Activated T-helper 2 cell treated with anti-CD3 and anti-CD28 coated beads, Interferon-gamma antibody, Interleukin-2, Interleukin-4, amounts not matched to agents 10 μg/mL and 5 μg/mL and 100 μg/mL, durations not matched to agents 14 hours and 24 hours and 36 hours (primary cell): ENCODE measurements at places on chromosomes 3 and 15. TPM values are rescaled to one million over a fixed set of nuclear protein-coding genes. Genes with fewer than 3 reads are reported as not detected.

DNA sequence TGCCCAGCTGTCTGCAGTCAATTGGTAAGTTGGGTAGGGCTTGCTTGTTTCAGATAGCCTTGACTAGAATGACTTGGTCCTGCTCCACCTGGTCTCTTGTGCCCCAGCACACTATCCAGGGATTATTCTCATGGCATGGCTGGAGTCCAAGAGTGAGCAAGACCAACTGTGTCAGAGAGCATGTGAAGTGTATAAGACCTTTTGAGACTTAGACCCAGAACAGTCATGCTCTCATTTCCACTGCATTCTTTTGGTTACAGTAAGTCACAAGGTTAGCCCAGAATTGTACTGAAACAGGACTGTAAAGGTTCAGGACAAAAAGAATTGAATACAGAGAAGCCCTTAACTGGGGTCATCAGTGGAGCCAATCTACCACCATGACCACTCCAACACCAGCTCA, 650.8 kb upstream of the ADAMTS9 start:
- no peak for DNase-seq

GRCh38 chr15:100922192-100923040, 3.3 kb downstream of the LRRK1 start:
- no peak for DNase-seq

DNA sequence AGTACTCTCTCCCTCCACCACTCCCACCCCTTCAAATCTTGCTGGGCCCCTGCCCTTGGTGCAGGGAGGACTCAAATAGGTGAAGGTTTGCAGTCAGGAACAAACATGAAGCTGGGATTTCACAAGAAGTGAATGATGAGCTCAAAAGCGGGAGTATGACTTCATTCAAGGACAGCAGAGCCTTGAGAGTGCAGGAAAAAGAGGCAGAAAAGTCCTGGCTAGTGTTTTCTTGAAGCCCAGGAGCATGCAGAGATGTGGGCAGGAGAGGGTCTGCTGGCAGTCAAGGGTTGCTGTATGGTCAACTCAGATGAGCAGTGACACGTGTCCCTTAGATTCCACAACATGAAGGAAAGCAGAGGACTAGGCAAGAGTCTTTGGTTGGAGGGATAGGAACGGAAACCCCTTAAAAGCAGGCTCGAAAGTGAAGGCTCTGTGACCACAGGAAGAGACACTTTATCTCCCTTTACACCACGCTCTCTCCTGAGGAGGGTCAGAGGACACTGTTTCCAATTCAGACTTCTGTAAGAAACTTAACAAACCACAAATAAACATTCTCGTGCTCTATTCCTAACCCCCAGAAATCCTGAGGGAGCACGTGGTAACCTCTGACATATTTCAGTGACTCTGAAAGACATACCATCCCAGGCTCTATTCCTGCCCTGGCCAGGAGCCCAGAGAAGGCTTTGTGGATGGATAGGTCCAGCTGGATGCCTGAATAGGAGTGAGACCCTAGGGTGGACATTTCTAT, 168.0 kb upstream of the NDN start:
- no peak for DNase-seq

- DNase-seq, result no peak
These were observed 625.9 kb downstream of the NLGN1 start for GRCh38 chr3:174023421-174023820.

- DNase-seq, result no peak
These were observed 13.6 kb downstream of the ZKSCAN7 start for GRCh38 chr3:44568561-44568960.

GRCh38 chr3:83953417-83954089, 1005.2 kb upstream of the CADM2 start:
- no peak for DNase-seq

- DNase-seq, result no peak
These were observed 60.7 kb downstream of the ABI3BP start for GRCh38 chr3:100932491-100932890.

The CNTN3 gene
- total RNA-seq, result not detected in 2 replicates

The C3orf85 gene
- total RNA-seq, result not detected in 2 replicates

The SLC51A gene
- total RNA-seq, result not detected in 2 replicates

The PPM1L gene
- 2.6 and 2.9 TPM in 2 replicates for total RNA-seq

The SLC24A1 gene
- total RNA-seq, result 5.3 and 5.8 TPM in 2 replicates

DNA sequence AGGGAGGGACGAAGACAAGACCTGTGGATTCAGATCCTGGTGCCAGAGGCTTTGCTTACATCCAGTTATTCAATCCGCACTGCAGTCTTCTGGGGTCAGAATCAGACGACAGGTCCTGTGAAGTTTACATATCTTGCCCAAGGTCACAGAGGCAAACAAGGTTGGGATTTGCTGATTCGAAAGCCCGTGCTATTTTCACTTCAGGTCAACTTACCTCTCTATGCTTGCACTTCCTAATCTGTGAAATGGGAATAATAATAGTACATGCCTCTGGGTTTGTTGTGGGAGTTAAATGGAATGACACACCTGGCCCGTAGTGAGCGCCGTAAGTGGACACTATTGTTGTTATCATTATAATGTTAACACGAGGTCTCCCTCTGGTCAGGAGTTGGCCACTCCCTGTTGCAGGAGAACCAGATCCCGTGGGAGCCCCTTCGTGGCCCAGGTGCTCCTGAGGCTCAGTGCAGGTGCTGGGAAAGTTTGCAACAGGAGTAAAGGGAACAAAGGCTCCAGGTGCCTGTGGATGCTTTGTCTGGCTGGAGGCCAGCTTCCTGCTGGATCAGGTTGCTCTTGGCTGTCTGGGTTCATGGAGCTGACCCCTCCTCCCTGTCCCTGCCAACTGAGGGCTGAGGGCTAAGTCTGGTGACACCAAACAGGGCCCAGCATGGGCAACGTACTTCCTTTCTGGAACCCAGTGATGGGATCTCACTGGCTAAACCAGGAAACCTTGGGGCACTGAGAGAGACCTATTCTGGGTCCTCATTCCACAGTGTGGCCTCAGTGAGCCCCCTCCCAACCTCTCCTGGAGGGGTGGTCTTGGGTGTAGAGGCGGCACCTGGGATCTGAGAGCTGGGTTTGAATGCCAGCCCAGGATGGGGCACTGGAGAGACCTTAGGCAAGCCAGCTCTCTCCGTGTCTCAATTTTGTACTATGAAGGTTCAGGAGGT, 40.1 kb upstream of the SEMA4B start:
- DNase-seq, result no peak

DNA sequence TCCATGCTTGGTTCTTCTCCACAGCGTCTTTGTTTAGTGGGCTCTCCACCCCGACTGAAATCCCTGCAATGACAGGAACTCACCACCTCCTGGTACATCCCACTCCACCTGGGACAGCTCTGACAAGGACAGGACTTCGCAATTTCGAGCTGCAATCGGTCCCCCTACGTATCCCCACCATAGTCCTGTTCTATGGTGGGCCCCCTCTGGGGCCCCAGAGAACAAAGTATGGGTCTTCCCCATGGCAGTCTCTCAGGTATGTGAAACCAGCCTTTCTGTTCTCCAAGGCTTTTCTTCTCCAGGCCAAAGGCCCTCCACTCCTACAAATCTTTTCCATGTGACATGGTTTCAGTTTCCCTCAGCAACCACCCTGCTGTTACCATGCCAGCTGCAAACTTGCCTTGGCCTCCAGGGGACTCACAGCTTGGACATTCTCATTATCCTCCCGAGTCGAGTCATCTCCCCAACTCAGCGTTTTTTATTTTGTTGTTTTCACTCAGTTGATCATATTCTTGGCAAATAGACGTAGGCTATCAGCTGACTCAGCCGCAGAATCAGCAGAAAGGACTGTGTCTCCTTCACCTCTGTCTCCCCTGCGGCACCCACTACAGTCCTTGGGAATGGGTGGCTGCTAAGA, 233.3 kb downstream of the OPA1 start:
- DNase-seq, result no peak

GRCh38 chr15:33756961-33757360, 211.3 kb upstream of the CHRM5 start:
- no peak for DNase-seq

- DNase-seq, result no peak
These were observed 53.6 kb downstream of the LMCD1 start for GRCh38 chr3:8555113-8555661.

GRCh38 chr15:62244762-62245161, 79.7 kb upstream of the C2CD4B start:
- no peak for DNase-seq

The THRB gene
- total RNA-seq, result not detected in 2 replicates

The GABRB3 gene
- total RNA-seq, result not detected in 2 replicates

- DNase-seq, result no peak
These were observed 20.8 kb downstream of the FAM3D start for GRCh38 chr3:58645726-58646125.

GRCh38 chr3:27578032-27578431, 93.8 kb upstream of the SLC4A7 start:
- DNase-seq, result no peak
